DMS79 (cell line): ENCODE measurements at places on chromosomes 4 and X.

GRCh38 chr4:23171976-23172375, 479.2 kb downstream of the GBA3 start:
- no peak for DNase-seq

DNA sequence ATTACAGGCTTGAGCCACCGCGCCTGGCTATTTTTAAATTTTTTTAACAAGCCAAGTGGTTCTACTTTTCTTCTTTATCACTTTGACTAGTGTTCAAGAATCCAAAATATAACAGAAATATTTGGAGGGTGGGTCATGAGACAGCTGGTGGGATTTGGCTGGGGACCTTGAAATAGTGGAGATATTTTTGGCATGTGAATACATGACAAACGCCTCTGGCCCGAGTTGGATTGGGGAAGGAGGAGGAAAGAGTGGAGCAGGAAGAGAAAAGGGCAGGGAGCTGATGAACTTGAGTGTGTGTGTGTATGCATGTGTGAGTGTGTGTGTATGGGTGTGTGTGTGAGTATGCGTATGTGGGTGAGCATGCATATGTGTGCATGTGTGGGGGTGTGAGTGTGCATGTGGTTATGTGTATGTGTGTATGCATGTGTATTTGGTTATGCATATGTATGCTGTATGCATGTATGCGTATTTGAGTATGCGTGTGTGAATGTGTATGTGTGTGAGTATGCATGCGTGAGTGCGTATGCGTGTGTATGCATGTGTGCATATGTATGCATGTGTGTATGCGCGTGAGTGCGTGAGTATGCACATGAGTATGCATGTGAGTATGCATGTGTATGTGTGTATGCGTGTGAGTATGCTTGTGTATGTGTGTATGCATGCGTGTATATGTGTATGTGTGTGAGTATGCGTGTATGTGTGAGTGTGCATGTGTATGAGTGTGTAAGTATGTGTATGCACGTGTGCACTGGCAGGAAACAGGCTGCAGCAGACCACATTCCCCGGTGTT, 49.6 kb downstream of the JADE1 start:
- DNase-seq: no peak

GRCh38 chr4:121951521-121952110, at the start of gene TRPC3:
Gene TRPC3, minus strand, starts transcription at chr4:121952060. Its CDS starts 380 bp downstream, at chr4:121951680.
- DNase-seq: no peak

- no peak for DNase-seq
Observed at GRCh38 chrX:11423362-11423818, 130.2 kb downstream of the AMELX start.

DNA sequence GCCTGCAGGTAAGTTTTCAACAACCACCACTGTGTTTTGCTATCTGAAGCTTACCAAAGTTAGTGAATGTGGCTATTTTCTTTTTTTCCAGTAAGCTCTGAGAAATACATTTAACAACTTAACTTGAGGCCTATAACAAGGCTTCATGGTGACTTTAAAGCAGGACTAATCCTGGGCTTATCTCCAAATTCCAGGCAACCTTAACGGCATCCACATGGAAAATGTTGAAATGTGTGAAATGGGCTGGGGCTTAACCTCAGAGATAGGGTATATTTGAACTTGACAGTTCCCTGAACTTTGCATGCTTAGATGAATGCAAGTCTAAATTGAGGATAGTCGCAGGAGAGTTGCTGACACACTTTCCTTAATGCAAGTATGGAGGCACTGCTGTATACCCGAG, 539.2 kb downstream of the GALNTL6 start:
- DNase-seq: no peak

- no peak for DNase-seq
Observed at GRCh38 chrX:133362538-133362937, 52.8 kb downstream of the GPC4 start.

DNA sequence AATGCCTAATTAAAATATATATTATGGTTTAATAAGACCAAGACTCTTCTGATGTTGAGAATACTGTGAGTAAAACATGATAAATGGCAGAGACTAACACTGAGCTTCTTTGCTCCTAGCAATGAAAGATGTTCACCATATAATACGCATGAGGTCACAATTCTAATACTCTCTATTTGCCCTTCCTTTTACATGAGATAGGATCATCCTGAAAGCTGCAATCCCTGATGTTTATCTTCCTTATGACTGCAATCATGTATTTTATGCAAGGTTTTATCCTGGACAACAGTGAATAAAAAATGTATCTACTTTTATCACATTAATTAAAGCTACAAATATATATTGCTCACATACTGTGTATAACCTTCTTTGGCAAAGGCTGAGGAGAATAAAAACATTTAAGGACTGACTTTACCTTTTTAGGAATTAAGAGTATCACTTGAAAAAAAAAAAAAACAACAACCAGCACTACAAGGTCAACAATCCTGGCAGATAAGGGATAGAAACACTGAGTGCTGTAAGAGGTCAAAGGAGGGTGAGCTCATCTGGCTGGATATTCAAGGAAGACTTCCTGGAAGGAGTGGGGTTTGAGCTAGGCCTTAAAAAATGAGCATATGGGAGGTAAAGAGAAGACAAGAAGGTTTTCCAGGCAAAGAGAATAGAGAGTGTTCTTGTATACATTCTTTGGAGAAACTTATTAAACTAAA, 99.9 kb downstream of the AREG start:
- no peak for DNase-seq

- no peak for DNase-seq
Observed at GRCh38 chr4:20253283-20253734, 1.6 kb downstream of the SLIT2 start.

DNA sequence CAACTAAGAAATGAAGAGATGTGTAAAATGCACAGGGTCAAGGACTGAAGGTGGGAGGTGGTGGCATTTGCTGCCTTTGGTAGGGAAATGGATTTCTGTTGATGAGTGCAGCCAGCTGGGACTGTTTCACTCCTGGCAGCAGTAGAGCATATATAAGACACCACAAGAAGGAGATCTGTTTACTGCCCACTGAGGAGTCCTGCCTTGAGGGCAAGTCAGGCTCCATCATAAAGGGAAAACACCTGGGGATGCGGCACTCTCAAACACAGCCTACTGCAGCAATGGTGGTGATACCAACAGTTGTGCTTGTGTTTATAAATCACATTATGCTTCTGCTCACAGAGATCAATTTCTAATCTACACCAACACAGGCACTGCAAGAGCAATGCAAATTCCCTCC, 222.1 kb downstream of the TACR3 start:
- no peak for DNase-seq

DNA sequence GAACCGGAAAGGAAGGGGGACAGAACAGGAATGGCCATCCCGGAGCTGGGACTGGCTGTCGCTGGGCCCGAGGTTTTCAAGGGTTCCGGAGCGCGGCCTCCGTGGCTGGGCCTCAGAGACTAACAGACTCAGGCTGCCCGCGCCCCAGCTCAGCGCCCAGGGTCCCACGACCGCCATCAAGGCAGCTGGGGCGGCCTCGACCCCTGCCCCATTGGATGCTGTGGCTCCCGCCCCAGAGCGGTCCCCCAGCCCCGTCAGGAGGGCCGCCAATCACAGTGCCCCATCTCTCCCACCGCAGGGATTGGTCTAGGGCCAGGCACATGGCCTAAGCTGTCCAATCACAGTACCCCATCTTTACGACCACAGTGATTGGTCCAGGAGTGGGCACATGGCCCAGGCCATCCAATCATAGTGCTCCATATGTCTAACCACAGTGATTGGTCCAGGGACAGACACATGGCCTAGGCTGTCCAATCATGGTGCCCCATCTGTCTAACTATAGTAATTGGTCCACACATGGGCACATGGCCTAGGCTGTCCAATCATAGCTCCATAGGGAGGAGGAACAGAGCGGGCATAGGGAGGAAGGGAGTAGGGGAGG, 105.3 kb upstream of the NKX1-1 start:
- no peak for DNase-seq

GRCh38 chr4:156408749-156409148, 455.1 kb upstream of the CTSO start:
- no peak for DNase-seq

- no peak for DNase-seq
Observed at GRCh38 chr4:602559-602942, 22.8 kb upstream of the PDE6B start.

- no peak for DNase-seq
Observed at GRCh38 chr4:184808713-184809050, 17.1 kb downstream of the ACSL1 start.

GRCh38 chr4:94477227-94477626, 25.5 kb downstream of the PDLIM5 start:
- no peak for DNase-seq
